ENCODE measurements at places on chromosomes 4 and X.
A peak's percentile ranks its signal among the peaks of the same experiment; 100 is the strongest.

- DNase-seq = no peak
Observed at GRCh38 chrX:47877327-47877726, 40.6 kb downstream of the ZNF81 start.

- DNase-seq = no peak
Observed at GRCh38 chr4:169661761-169662160, 41.4 kb downstream of the CLCN3 start.

DNA sequence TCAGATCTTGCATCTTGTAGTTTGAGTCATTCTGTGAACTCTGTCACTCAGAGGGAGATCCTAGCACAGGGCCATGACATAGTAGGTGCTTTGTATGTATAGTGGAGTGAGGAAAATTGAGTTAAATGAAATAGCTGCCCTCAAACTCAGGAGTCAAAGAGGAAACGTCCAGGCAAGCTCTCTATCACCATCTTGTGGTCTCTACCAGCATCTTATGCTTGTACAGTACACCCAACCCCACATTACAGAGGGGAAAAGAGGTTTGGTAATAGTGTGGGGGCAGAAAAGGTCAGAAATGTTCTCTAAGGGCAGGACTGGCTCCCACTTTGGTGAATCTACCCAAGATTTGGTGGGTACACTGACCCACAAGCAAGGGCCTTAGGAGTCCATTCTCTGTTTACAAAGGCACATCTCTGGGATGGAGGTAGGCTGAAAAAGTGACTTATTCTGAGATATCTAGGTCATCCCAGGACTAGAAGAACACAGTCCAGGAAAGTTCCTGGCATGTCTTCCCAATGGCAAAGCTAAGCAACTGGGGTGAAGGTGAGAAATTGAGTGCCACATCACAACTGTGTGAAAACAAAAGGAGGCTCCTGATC, 131.8 kb downstream of the OR13H1 start:
- DNase-seq = peak; percentile 39

GRCh38 chr4:85522277-85522676, 47.3 kb downstream of the ARHGAP24 start:
- no peak for DNase-seq

GRCh38 chrX:136759968-136760367, 20.8 kb downstream of the ARHGEF6 start:
- no peak for DNase-seq

- DNase-seq = no peak
Observed at GRCh38 chr4:137443031-137443800, 89.1 kb downstream of the PCDH18 start.

DNA sequence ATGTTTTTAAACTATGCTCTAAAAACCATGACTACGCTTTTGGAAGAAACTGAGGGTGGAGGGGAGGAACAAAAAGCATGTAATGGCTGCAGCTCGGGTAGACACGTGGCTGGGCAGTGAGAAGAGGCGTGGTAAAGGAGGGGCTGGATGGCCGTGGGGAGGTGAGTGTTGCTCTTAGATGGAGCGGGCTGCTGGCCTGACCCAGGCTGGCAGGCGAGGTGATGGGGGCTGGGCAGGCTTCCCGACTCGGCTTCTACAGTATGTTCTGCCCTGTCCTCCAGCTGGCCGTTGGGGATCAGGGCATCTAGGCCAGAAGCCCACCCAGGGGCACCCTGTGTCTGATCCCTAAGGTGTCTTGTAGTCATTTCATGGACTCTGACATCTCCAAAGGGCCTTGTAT, 60.7 kb downstream of the EFHC2 start:
- no peak for DNase-seq

- DNase-seq = peak; percentile 25
Observed at GRCh38 chr4:184097241-184097605, 120.5 kb downstream of the ENPP6 start.

GRCh38 chr4:971666-972500, 1.5 kb downstream of the DGKQ start:
- DNase-seq = no peak

- no peak for DNase-seq
Observed at GRCh38 chr4:154478547-154478946, 13.1 kb downstream of the DCHS2 start.

- DNase-seq = no peak
Observed at GRCh38 chrX:41490446-41490845, 43.3 kb downstream of the NYX start.

GRCh38 chr4:39452153-39452859, 6.4 kb downstream of the RPL9 start:
- no peak for DNase-seq

GRCh38 chr4:40812856-40813255, 63.1 kb downstream of the NSUN7 start:
- no peak for DNase-seq

DNA sequence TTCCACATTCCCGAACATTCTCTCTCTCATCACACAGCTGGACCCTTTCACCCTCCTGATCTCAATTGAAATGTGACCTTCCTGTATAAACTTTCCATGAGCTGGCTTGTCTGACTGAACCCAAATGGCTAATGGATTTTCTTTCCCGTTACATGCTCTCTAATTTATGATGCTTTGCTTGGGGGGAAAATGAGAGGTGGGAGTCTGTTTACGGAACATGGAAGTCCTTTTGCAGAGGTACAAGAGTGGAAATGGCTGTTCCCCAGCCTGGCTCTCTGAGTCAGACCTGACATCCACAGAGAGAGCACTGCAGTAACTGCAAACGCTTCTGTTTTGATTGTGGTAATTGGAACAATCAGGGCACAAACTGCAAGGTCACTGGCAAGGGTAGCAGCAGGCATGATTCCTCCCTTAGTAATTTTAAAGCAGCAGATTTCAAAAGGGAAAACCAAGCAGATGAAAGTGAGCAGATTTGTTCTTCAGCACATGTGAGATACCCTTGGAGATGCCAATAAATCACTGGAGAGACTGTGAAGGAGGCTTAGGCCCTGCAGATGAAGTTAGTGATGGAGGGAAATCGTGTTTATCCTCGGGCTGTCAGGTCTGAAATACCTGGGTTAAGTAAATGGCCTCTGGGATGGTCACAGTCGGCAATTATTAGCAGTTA, 83.9 kb downstream of the SNCA start:
- no peak for DNase-seq

DNA sequence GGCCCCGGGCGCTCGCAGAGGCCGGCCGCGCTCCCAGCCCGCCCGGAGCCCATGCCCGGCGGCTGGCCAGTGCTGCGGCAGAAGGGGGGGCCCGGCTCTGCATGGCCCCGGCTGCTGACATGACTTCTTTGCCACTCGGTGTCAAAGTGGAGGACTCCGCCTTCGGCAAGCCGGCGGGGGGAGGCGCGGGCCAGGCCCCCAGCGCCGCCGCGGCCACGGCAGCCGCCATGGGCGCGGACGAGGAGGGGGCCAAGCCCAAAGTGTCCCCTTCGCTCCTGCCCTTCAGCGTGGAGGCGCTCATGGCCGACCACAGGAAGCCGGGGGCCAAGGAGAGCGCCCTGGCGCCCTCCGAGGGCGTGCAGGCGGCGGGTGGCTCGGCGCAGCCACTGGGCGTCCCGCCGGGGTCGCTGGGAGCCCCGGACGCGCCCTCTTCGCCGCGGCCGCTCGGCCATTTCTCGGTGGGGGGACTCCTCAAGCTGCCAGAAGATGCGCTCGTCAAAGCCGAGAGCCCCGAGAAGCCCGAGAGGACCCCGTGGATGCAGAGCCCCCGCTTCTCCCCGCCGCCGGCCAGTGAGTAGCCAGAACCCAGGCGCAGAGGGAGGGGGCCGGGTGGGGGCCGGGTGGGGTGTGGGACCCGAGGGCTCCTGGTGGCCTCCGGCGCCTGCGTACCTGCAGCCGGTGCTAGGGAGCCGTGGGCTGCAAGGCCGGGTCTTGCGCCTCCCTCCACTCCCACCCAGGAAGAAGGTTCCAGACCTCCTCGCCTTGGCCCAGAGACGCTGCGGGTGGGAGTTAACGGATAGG, 534 bp downstream of the MSX1 start:
- peak; percentile 43 for DNase-seq

- no peak for DNase-seq
Observed at GRCh38 chrX:150200820-150201287, 162.3 kb upstream of the MAMLD1 start.

GRCh38 chrX:41672643-41673042, 16.1 kb upstream of the GPR34 start:
- DNase-seq = no peak

DNA sequence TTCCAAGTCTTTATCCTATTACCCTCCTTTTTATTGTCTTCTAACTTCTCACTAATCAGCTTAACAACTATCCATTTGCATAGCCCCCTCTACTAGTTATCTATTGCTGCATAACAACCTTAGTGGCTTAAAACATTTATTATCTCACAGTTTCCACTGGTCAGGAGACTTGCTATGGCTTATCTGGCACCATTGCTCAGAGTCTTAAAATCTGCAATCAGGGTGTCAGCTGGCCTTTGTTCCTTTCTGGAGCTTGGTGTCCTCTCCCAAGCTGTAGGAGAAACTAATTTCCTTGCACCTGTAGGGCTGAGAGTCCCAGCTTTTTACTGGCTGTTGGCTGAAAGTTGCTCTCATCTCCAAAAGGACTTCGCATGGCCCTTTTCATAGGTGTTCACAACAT, 137.0 kb upstream of the SMIM31 start:
- no peak for DNase-seq

- DNase-seq = no peak
Observed at GRCh38 chr4:11165052-11165451, 263.6 kb downstream of the HS3ST1 start.

DNA sequence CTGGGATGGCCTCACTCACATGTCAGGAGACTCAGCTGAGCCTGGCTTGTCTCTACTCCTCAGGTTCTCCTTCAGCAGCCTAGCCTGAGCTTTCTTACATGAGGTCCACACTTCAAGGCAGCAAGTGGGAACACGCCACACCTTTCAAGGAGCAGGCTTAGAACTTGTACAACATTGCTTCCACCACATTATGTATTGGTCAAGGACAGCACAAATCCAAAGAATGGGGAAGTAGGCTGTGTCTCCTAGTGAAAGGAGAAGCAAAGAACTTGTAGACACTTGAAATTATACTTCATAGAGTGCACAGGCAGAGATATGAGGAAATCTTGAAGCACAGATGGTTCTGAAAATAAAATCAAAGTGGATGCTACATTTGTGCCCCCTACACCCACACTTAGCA, 120.9 kb upstream of the NOCT start:
- DNase-seq = no peak

- no peak for DNase-seq
Observed at GRCh38 chr4:99587803-99588202, 13.2 kb downstream of the MTTP start.

GRCh38 chrX:118626346-118626745, 101.1 kb upstream of the IL13RA1 start:
- DNase-seq = no peak

DNA sequence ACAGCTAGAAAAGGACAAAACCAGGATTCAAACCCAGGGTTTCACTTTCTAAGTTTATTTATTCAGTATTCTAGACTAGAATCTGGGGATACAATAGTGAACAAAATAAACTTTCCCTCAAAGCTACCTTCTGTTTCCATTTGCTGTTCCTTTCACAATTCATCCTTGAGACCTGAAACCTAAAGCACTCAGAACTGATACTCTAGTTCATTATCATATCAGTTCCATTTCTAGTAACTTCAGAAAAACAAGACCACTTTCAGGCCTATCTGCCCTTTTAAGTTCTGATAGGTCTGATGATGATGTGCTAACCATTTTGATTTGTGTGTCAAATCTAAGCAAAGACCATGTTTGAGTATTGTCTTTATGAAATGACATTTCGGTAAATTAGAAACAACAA, 7.8 kb upstream of the XK start:
- DNase-seq = no peak

GRCh38 chr4:40185830-40186664, 10.8 kb upstream of the RHOH start:
- DNase-seq = no peak

DNA sequence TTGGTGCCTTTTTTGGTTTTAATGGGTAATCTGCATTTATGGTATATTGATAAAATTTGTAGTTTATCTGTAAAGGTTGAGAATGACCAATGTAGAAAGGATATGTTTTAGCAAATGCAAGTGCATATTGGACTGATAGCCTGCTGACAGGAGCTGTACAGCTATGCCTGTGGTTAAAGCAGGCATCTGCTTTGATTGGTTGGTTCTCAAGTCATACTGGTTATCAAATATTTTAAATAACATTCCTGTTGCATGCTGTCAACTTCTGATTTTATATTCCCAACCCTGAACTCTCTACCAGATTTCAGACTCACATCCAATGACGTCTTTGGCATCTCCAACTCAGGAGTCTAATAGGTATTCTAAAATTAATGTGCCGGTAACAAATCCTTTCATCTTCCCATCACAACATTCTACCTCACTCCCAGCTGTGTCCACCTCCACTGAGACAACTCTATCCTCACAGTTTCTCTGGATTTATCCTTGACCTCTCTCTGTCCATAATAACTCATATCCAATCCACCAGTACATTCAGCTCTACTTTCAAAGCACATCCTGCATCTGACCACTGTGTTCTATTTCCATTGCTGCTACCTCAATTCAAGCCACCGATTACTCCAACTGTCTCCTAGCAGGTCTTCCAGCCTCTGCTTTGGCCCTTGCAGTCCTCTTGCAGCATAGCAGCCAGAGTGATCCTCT, 125.7 kb downstream of the CAMK2D start:
- no peak for DNase-seq

DNA sequence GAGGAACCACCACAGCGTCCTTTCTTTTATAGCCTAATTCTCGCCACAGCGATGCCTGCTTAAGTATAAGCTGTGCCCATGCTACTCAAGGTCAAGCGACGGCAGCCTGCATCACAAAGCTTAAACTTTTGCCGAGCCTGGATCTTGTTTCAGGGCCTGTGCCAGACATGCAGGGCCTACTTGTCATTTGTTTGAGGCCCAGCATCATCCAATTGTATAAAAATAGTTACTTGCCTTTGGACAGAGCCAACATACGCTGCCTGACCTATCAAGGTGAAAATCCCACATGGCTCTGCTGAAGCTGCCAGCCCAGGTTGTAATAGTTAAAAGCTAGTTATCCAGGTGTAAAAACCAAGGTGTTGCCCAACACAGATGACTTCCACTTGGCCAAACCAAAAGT, 107.1 kb downstream of the TMEM131L start:
- no peak for DNase-seq

GRCh38 chrX:45517090-45517973, 316.7 kb upstream of the DIPK2B start:
- DNase-seq = no peak

- DNase-seq = no peak
Observed at GRCh38 chr4:40486534-40486933, 143.1 kb downstream of the RBM47 start.

DNA sequence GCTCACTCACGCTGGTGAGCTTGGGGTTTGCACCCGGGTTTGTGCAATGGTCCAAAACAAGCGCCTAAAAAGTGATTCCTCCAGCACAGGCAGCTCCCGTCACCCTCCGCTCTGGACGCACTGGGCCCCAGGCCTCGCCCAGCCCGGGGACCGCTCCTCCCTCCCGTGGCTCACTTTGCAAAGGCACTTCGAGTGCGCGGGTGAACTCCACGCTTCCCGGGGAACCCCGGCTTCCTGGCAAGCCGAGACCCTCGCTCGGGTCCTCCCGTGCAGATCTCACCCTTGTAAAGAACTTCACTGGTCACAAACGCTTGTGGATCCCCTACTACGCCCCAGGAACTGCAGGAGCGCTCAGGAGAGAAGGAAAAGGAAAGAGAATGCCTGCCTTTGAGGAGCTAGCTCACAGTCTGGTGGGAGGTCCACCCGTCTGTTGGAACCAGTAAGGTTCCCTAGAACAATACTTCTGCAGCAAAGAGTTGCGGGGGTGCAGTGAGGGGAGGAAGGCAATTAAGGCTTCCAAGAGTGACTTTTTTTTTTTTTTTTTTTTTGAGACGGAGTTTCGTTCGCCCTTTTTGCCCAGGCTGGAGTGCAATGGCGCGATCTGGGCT, at the start of gene CTPS2:
Gene CTPS2, minus strand, starts transcription at position 122 of the 608 bp plus-strand sequence. CDS start 9,767 bp downstream, outside the sequence.
- DNase-seq = peak; percentile 79
